ENCODE measurements at places on chromosomes 6 and 20. TPM values are rescaled to one million over a fixed set of nuclear protein-coding genes. Genes with fewer than 3 reads are reported as not detected.

TXLNB gene
- 1.7 TPM for total RNA-seq

BMP7 gene
- total RNA-seq: under 0.01 TPM

SCGN gene
- total RNA-seq: 0.30 TPM

PPIL6 gene
- total RNA-seq: 0.59 TPM

HCRTR2 gene
- not detected for total RNA-seq

ARFGEF3 gene
- 0.88 TPM for total RNA-seq

KCNB1 gene
- 32.5 TPM for total RNA-seq

TMC2 gene
- not detected for total RNA-seq

PSORS1C1 gene
- 0.26 TPM for total RNA-seq
